ENCODE measurements at places on chromosomes 5 and 9.

DNA sequence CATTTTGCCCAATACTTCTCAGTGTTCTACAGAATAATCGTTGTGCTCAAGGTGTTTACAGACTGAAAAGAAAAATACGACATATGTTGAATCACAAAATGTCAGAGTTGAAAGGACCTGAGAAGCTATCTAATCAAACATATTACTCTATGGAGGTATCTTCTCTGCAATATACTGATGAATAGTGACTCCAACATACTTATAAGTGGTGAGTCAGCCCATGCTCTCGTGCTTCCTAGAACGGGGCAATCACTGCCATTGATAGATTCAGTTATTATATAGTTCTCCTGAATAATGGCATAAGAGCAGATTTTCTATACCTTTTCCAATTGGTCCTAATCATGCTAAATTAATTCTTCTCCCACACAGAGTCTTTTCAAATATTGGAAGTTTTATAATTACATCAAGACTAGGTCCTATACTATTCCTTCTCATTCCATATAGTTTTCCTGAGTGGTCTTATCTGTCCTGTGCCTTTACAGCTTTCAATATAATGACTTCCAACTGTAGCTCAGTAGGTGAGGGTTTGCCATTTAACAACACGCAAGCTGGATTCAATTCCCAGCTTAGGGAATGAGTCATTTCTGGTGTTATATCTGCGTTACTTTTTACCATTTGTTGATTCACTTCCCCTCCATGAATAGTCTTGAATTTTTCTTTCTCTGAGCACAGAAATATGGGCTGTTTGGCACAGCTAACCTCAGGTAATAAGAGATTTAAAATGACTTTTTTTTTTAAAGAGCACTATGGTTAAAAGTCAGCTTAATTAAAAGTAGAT is 81.1 kb downstream of the PLK2 start:
- no peak for DNase-seq

GRCh38 chr9:25677301-25678146 is 720 bp downstream of the TUSC1 start:
- no peak for DNase-seq

DNA sequence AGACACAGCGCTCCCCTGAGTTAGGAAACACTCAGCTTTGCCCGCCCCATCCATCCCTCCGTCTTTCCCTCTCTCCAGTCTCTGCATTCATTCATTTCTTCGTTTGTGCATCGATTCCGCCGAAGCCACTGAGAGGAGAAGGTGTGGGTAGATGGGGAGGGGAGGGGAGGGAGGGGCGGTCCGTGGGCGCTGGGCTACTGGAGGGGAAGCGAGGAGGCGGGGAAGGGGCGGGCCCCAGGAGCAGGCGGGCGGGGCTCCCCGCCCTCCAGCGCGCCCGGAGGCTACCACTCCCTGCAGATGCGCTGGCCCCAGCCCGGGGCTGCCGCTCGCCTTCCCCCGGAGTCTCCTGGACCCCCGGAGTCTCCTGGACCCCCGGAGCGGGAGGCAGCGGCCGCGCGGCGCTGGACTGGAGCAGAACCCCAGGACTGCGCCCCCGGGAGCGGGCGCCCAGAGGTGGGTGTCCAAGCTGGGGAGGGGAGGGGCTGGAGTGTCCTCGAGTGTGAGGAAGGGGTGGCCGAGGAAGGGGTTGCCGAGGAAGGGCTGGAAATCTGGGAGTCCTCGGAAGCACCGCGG is 159.5 kb downstream of the C9orf152 start:
- peak; percentile 62 for DNase-seq

- DNase-seq, result no peak
Observed at GRCh38 chr5:17732351-17732923, 98.2 kb downstream of the TAF11L14 start.

DNA sequence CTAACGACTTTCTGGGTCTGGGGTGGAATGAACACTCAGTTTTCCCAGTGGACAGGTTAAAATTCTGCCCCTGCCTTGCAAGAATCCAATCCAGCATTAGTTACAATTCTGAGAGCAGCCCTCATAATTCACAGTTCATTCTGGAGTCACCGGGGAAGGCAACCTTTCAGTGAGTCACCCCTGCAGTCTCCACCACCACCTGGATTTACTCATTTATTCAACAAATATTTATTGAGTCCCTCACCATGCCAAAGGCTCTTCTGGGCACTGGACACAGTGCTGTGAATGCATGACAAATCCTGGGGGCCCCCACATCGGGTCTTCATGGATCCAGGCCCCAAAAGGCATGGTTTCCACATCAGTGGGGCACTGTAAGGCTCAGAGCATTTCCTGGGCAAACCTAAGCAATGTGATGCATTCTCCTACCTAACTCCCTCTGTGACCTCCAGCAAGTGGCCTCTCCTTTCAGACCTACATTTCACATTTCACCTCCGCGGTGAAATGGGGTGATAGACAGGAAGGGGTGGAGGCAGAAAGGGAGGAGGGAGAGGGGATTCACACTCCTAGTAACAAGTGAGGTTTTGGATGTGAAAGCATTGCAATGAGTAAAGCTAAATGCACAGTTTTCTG is 6.4 kb upstream of the MSX2 start:
- DNase-seq, result no peak
